ENCODE measurements at places on chromosomes 7 and 10. TPM values are rescaled to one million over a fixed set of nuclear protein-coding genes. Genes with fewer than 3 reads are reported as not detected.

Gene PRPS1L1
- not detected for polyA plus RNA-seq

Gene NEBL
- 7.1 TPM for polyA plus RNA-seq

Gene ANLN
- polyA plus RNA-seq = 33.2 TPM

Gene PDZD8
- 11.6 TPM for polyA plus RNA-seq

DNA sequence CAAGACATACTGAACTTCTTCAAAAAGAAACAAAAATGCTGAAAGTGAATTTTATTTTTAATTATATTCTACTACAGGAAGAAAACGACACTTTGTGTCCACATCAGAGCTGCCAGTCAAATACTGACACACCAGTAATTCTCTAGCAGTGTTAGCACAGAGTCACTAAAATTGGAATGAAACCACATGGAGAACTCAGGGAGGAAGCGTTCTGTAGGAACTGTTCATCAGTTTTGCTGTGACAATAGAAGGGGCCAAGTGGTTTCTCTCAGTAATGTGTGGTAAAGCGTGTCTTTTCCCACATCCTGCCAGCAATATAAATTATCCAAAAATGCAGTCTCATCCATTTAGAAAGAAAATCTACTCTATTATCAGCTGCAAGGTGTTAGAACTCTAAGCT lies 683.3 kb downstream of the GRM8 start:
- no peak for DNase-seq

GRCh38 chr7:137454246-137454724 lies 110.8 kb upstream of the PTN start:
- DNase-seq = peak; percentile 66

Gene GSTK1
- 76.4 TPM for polyA plus RNA-seq

DNA sequence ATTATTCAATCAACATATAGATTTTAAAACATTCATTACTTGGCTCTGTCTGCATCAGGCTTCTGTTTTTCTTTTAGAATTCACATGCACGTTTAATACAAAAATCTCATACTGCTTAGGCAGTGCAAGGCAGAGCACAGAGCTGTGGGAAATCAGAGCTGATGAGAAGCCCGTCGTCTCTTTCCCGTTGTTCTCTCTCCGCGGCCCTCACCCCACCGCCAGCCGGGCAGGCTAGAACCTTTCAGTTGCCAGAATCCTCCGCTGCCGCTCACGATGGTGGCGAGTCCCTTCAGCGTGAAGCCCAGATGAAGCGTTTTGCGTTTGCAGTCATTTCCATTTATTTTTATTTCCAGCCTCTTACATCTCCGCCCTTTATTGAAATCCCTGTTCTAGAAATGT lies 648.2 kb downstream of the SDK1 start:
- DNase-seq = no peak

DNA sequence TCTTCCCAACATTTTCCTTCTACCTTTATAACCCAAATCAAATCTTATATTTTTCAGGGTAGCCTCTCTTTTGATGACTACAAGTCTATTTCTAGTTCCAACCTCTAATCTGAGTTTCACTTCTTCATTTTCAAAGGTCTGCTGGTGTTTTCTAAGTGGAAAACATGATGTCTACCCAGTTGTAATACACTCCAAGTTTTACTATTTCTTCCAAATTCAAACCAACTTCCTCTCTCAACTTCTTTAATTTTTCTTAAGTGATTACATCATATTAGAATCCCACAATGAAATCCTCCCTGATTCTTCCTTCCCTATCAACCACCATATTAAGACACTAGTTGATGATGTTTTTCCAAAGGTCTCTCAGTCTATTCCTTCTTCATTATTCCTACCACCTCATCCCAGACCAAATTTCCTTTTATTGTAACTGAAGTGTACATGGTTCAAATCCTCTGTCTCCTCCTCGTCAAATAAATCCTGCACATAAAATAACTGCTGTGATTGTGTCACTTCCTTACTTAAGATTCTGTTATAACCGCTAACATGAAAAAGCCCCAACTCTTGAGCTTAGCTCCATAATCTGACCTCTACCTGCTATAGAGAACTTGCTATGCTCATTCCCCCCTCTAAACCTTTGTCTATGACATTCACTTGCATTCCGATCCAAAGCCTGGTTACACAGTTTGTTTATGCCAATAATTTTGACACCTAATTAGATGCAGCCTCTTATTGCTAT lies 12.7 kb downstream of the TAS2R38 start:
- DNase-seq = no peak

Gene NAPEPLD
- 19.2 TPM for polyA plus RNA-seq

Gene HTR7
- polyA plus RNA-seq = 0.23 TPM

DNA sequence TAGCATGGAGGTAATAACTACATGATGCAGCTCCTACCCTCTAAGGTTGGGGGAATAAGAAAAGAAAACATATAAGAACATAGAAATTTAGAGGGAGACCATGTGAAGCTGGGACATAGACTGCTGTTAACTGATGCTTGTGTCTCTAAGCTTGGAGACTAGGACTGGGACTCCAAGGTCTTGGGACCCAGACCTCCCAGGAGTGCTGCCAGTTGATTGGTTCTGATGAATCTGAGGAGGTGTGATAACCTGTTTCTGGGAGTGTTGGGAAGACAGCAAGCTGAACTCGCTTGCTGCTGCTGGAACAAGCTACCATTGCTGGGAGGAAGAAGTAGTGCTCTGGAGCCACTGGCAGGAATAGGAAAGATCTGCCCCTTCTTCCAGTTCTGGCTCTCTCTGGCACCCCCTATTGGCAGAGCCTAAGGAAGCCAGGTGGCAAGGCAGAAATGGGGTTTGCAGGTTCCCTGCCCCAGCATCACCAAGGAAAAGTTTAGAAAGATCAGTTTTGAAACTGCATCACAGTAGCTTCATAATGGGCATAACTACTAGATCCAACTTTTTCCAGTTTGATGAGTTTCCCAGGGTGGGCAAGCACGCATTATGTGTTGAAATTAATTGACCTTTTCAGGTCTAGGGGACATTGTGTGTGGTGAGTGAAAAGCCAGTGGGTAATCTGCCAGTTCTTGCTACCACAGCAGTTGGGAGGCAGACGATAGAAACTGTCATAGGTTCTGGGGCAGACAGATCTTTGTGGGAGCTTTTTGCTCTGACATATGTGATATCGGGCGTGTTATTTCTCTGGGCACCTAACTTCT lies 140.7 kb downstream of the SND1 start:
- DNase-seq = no peak

Measured in muscle of arm (tissue), 14 donors.